ENCODE measurements at places on chromosomes 7 and 10.
A peak's percentile ranks its signal among the peaks of the same experiment; 100 is the strongest.

- DNase-seq, result no peak
Measured at GRCh38 chr7:7122701-7123281, 59.6 kb upstream of the C1GALT1 start.

DNA sequence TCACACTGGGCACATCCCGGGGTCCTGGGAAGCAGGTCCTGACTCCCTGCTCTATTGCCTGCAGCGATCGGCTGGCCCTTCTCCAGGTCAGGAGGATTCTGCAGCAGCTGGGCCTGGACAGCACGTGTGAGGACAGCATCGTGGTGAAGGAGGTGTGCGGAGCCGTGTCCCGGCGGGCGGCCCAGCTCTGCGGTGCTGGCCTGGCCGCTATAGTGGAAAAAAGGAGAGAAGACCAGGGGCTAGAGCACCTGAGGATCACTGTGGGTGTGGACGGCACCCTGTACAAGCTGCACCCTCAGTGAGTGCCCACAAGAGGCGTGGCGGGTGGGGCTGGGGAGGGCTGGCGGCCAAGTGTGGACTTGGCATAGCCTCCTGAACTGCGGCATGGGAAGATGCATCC, 12.8 kb upstream of the HK1 start:
- no peak for DNase-seq

DNA sequence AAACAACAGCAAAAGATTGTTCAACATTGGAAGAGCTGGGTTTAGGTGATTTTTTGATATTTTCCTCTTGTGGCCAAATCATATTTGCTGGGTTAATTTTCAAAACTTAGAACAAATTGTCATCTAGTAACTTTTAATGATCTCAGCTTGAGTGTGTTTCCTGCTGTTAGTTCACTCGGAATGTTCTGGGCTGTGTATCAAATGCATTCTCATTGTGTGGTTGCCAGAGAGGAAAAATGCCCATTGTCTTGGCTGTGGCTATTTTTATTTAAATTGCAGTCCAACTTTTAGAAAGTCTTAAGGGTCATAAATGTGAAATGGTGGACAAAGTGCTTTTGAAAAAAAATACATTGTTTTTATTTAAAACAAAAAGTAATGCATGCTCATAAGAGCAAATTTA, 542.0 kb downstream of the TNS3 start:
- no peak for DNase-seq

DNA sequence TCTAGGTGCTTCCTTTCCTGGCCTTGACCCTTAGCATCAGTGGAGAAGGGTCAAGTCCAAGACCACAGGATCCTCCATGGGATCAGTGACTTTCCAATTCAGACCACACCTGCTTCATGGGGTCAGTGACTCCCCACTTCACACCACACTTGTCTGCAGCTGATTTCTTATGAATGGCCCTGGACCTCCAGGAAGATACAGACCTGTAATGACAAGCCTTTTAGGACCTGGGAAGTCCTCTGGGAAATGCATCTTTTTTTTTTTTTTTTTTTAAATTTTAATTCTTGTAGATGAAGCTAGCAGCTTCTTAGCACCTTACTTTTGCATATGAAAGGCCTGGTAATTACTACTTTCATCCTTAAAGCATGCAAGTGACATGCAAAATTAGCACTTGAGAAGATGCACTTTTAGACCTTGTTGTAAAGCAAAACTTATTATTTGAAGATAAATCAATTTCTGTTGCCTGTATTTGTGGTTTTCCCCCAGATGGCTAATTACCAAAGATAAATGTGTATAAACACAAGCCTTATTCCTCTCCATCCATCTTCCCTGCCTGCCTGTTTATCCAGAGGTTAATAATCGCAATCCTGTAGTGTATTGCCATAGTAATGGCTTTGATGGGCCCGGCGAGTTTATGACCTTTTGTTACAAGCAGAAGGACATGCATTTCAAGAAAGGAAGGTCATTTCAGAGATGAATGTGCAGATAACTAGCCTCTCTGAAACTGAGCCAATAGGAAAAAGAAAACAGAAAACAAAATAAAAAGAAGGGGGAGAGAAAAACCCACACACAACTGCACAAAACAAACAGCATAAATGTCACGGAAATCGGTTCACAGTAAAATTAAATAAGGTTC, 1018.7 kb downstream of the TYW1 start:
- no peak for DNase-seq

- DNase-seq, result no peak
Measured at GRCh38 chr7:21639206-21639868, 96.5 kb downstream of the DNAH11 start.

GRCh38 chr7:135168489-135169140, 1.9 kb downstream of the CYREN start:
- DNase-seq, result no peak

- no peak for DNase-seq
Measured at GRCh38 chr10:94430701-94431100, 28.4 kb downstream of the TBC1D12 start.

DNA sequence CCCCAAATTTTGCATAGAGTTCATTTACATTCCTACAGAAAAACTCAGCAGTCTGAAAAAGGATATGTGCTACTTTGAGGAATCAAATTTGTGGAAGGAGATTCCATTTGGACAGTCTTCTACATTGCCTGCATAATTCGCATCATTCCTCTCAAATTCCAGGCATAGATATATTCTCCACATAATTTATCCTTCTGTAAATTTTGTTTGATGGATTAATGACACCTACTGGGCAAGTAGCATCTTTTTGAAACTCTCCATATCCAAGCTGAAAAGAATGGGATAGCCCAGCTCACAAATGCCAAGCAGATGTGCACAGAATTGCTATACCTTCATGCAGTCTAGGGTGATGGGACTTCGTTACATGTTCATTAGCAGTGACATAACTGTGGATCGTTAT, 515.3 kb downstream of the AUTS2 start:
- DNase-seq, result no peak

DNA sequence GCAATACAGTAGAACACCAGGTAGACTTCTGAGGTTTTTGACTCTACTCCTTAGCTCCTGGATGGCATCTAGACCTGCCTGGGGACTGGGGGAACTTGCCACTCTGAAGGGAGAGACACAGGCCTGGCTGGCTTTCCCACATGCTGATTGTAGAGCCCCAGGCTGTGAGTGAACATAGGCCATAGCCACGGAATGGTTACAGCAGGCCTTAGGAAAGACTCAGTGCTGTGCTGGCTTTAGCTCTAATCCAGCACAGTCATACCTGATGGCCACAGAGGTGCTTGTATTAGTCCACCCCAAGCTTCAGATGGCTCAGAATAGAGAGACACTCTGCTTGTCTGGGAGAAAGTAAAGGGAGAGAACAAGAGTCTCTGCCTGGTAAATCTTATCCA, 35.0 kb upstream of the ARHGAP12 start:
- no peak for DNase-seq

DNA sequence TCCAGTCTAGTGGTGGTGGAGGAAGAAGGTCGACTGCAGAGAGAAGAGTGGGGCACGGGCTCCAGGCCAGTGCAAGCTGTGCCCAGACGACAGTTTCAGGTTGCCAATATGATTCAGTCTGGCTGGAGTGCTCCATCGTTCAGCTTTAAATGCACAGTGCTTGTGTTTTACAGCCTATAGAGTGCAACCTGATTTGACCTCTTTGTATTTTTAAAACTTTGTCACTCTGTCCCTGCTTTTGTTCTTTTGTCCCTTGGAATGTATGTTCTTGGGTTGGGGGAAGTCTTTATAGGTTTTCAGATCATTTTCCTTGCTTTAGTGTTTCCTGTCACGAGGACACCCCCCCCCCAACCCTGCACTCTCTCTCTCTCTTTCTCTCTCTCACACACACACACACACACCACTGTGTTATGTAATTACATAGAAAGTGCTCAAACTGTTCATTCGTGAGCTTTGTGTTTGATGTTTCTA, 198.0 kb downstream of the CAMK1D start:
- DNase-seq, result no peak

- DNase-seq, result no peak
Measured at GRCh38 chr10:106582291-106582690, 582.2 kb downstream of the SORCS1 start.

DNA sequence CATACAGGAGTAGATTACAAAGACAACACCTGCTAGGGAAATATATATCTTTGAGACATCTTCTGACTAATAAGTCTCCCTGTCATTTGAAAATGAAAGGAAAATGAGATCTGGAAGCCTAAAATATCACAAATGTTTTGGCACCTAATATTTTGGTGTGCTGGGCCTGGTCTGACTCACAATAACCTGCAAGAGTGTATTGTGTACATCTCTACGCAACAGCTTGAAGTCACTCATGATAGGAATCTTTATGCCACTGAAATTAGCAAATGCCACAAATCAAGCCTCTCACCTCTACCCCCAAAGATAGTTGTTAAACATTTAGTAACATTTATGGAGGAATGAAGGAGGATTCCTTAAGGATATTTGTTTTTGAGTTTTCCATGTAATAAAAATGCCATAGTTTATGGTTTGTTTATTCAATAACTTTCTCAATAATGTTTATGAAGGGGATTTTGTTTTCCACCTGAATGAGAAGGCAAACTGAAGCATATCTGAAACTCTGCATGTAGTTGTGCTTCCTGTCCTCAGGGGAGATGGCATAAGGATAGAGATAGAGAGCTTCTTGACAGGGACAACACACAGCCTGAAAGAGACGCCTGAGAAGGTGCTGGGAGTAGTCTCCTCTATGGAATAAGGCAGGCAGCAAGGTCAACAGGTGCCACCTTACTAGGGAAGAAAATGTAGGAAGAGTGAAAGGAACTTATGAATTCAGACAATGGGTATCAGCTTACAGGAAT, 197.4 kb downstream of the AHR start:
- DNase-seq, result no peak

DNA sequence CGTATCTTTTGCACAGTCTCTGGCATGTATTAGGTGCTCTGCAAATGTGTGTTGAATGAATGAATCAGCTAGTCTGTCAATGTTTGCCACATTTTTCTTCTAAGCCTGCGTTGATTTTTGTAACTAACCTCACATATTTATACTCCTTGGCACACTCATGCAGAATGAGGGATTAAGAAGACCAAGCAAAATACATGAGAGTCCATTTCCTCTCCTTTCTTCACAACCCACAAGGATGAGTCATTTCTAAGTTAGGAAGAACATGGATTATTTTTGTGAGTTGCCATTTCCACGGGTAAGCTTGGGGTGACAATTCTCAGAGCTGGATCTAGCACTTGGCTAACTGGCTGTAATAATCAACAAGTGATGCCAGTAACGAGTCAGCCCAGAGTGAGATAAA, 158.8 kb downstream of the TWIST1 start:
- no peak for DNase-seq

DNA sequence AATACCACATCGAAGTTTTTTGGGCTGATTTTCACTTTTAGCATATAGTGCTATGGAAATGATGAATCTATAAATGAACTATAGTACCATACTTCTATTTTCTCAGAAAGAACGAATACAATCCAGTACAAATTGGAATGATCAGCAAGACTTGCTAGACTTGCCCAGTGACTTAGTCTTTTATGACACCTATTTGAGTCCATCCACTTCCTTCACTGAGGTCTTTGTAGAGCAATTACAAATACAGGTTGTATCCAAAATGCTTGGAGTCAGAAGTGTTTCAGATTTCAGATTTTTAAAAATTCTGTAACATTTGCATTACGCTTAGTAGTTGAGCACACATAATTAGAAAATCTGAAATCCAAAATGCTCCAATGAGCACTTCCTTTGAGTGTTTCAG, 104.3 kb downstream of the NRBF2 start:
- no peak for DNase-seq

- DNase-seq, result peak; percentile 62
Measured at GRCh38 chr7:92133737-92134270, 473 bp downstream of the CYP51A1 start.

DNA sequence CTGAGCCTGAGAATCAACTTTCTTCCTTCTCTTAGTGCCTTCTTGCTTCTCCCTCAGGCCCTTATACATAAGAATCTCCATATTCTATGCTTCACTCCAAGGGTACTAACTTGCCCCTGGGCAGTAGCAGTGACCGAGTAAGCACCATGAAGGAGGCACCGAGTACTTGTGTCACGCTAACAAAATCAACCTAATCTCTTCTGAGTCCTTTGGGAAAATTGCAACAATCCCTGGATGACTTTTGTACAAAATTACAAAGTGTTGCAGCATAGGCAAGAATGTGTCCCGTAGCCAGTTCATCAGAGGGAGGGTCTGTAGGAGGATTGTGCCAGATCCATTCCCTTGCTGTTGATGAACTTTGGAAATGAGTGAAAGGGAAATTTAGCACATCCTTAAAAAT, 80.4 kb upstream of the EEPD1 start:
- DNase-seq, result no peak

DNA sequence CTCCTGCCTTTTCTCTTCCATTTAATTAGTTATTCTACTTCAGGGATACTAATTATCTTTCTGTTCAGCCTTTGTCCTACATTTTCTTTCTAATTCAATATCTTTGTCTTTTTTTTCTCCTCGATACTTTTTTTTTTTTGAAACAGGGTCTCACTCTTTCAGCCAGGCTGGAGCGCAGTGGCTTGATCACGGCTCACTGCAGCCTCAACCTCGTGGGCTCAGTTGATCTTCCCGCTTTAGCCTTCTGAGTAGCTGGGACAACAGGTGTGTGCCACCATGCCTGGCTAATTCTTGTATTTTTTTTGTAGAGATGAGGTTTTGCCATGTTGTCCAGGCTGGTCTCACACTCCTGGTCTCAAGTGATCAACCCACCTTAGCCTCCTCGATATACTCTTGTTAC, 38.9 kb downstream of the CCSER2 start:
- no peak for DNase-seq

GRCh38 chr10:47451998-47452494, 31.9 kb downstream of the ANXA8 start:
- no peak for DNase-seq

All from activated naive CD4-positive, alpha-beta T cell treated with anti-CD3 and anti-CD28 coated beads, Interleukin-2, amount 50 U/mL, for 72 hours (primary cell).